ENCODE measurements at places on chromosomes 2 and 18.

DNA sequence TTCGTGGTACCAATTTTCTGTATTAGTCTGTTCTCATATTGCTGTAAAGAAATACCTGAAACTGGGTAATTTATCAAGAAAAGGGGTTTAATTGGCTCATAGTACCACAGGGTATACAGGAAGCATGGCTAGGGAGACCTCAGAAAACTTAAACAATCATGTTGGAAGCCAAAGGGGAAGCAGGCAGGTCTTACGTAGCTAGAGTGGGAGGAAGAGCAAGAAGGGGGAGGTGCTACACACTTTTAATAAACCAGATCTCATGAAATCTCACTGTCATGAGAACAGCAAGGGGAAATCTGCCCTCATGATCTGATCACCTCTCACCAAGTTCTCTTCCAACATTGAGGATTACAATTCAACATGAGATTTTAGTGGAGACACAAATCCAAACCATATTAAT, 226.8 kb upstream of the TPO start:
- no peak for DNase-seq

GRCh38 chr2:104473546-104473945, 380.4 kb upstream of the POU3F3 start:
- DNase-seq: no peak

- peak; percentile 22 for DNase-seq
Measured at GRCh38 chr18:23126376-23127056, 8.8 kb upstream of the CABLES1 start.

- no peak for DNase-seq
Measured at GRCh38 chr18:73945130-73945792, 202.4 kb downstream of the FBXO15 start.

DNA sequence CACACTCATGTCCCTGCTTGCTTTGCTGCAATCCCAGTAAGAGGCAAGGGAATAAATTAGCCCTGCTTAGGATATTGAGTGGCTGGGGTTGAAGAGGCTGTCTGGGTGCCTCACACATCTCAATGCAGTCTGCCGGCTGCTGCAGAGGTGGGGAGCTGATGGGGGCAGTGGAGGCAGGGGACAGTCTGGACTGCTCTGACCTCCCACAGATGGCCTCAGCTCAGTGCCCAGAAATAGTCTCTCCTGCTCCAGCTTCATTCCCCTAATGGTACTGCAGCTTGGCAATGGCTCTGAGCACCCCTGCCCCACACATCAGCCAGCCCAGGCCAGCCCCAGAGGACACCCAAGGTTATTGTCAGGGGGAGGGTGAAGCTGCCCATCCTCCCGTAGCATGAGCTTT, 21.5 kb upstream of the TNS1 start:
- no peak for DNase-seq

DNA sequence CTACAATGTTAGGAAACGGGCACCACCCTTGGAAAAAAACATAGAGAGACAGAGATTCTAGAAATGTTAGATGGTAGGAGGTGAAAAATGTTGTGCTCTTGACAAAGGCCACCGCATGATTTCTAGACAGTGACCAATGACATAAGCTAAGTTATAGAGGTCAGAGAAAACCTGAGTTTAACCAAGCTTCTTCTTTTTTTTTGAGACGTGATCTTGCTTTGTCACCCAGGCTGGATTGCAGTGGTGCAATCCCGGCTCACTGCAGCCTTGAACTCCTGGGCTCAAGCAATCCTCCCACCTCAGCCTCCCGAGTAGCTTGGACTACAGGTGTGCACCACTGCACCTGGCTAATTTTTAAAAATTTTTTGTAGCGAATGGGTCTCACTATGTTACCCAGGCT, 13.0 kb downstream of the FER1L5 start:
- DNase-seq: no peak

DNA sequence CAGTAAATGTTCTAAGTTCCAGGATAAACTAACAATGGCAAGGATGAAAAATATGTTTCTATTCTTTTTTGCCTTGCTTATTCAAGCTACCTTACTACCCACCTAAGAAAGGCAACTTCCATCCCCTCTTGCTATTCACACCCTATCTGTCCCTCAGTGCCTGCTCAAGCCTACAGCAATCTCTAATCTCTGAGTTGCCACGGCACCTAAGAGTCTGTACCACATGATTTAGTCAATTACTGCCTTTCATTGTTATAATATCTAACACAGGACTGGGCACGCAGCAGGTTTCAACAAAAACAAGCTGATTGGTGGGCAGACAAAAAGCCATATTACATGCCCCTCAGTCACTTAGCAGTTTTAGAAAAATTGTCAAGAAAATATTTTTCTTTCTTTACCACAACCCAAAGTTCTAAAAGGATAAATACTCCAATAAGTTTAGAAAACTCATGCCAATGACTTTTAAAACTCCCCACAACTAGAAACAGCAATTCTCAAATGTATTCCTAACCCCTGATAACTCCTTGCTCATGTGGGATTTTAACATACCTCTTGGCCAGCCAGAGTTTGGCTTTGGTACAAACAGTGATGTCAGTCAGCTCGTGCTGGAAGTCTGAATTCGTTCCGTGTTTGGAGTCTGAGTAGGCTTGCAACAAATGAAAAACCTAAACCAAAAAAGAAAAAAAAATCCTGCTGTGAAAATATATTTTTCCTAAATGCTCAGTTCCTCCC, 117.3 kb upstream of the ZFP36L2 start:
- DNase-seq: no peak

DNA sequence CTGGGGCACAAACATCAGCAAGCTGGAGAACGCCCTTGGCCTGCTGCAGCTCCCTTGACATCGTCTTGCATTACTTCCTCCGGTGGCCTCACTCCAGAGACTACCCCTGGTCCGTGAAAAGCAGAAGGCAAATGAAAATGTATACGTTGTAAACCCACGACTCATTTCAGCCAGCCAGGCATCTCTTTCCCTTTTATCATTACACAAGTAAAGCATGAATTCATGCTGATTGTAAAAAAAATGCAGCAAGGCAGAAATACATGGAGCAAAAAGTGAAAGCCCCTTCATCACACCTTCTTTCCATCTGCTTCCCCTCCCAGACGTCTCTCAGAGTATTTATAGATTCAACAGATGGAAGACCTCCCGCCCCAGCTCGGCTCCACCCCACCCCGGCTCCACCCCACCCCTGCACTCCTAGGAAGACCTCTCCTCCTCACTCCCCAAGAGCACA, 41.6 kb upstream of the RALBP1 start:
- DNase-seq: no peak

- DNase-seq: no peak
Measured at GRCh38 chr2:20212459-20212870, 12.5 kb downstream of the SDC1 start.

DNA sequence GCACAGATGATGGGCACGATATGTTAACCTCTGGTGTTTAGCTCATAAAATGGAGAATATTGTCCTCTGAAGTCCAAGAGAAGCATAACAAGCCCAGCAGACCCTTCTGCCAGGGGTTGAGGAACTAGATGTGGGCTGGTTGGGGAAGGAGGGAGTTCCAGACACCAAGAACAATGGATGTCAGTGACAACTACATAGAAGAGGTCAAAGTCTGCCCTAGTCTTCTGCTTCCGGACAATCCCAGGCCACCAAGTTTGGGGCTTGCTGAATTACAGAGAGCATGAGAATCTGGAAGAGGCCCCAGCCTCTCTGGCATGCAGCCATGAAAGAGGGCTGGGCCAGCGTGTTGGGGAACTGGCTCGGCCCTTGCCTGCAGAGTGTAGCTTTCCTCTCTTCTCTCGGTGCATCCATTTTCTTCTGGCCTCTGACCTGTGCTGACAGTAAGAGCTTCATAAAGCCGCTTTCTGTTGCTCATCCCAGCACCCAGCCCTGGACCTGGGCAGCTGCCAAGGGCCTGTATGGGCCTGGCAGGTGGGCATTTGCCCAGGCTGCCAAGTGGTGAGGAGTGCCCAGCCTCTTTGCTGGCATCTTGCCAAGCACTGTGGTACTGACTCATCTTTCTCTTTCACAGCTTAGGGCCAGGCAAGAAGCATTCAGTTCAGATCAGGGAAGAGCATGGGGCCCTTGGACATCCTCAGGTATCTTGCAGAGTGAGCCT, 14.6 kb upstream of the LAPTM4A start:
- peak; percentile 99 for DNase-seq

DNA sequence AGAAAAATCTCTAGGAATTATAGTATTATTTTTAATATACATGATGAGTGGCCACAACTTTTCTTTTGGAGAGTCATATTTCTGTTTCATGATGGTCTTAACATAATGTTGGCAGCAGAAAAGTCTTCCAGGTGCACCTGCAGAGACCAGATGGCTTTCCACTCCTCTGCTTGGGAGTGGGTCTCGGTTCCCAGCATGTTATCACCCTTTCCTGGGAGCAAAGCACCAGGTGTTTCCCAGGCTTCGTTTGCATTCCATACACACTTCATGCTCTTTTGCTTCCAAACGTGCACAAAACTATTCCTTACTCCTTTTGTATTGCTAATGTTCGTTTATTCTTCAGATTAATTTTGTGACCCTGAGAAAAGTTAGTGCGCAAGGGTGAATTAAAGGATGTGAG, 305.2 kb downstream of the CDH2 start:
- peak; percentile 57 for DNase-seq

GRCh38 chr2:37585295-37585908, 86.0 kb downstream of the CDC42EP3 start:
- peak; percentile 32 for DNase-seq

- DNase-seq: peak; percentile 6
Measured at GRCh38 chr2:203578759-203579643, 43.9 kb upstream of the RAPH1 start.

GRCh38 chr18:394987-395362, 105.5 kb downstream of the COLEC12 start:
- DNase-seq: peak; percentile 79

- DNase-seq: peak; percentile 90
Measured at GRCh38 chr18:34978953-34979608, 62.1 kb upstream of the MAPRE2 start.

- DNase-seq: no peak
Measured at GRCh38 chr2:85743304-85743978, 10.3 kb upstream of the ATOH8 start.

GRCh38 chr2:85462322-85462721, 43.8 kb downstream of the SH2D6 start:
- no peak for DNase-seq

GRCh38 chr2:74205596-74205995, 7.2 kb downstream of the MTHFD2 start:
- DNase-seq: no peak

DNA sequence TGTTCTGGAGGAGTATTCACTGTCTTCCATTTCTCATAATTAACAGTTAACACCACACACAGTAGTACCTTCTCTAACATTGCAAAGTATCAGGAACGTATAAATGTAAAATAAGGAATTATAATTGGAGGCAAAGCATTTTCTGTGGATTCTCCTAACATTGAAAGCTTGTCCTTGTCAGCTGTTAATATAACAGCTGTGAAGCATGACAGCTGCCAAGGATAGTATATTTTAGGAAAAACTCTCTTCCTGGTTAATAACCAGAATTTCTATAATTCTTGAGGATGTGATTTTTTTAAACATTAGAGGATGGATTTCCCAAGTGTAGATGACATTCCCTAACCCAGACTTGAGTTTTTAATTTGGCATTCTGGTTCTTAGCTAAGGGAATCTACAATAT, 110.3 kb downstream of the EPC2 start:
- DNase-seq: no peak

DNA sequence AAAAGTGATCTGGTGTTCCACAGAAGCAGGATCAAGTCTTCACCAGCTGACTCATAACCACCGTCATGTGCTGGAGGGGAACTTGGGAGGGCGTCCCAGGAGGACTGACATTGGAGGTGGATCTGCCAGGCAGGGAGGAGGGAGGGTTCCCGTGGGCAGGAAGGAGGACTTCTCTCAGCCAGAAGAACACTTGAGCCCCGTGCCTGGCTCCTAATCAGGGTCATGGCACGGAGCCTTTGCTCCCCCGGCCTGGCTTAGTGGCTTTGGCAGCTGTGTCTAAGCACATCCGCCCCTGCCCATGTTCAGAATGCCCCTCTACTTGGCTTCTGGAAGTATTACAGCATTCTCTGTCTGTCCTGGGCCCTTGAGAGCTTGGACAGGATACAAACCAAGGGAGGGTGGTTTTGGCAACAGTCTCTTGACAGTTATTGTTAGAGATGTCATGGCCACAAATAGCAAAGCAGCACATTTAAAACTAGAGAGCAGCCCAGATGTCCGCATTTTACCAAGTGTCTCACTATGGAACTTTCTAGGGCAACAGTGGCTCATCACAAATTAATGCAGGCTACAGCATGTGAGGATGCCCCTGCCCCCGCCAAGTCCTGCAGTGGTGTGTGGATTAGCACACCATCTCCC, 11.5 kb downstream of the PPP1R7 start:
- no peak for DNase-seq

GRCh38 chr2:8036366-8036765, 645.5 kb upstream of the ID2 start:
- DNase-seq: no peak

- DNase-seq: no peak
Measured at GRCh38 chr2:30984148-30984547, 154.1 kb downstream of the GALNT14 start.

GRCh38 chr2:5991305-5991968, 299.3 kb downstream of the SOX11 start:
- DNase-seq: no peak

- no peak for DNase-seq
Measured at GRCh38 chr2:105690566-105690965, 54.1 kb upstream of the NCK2 start.

DNA sequence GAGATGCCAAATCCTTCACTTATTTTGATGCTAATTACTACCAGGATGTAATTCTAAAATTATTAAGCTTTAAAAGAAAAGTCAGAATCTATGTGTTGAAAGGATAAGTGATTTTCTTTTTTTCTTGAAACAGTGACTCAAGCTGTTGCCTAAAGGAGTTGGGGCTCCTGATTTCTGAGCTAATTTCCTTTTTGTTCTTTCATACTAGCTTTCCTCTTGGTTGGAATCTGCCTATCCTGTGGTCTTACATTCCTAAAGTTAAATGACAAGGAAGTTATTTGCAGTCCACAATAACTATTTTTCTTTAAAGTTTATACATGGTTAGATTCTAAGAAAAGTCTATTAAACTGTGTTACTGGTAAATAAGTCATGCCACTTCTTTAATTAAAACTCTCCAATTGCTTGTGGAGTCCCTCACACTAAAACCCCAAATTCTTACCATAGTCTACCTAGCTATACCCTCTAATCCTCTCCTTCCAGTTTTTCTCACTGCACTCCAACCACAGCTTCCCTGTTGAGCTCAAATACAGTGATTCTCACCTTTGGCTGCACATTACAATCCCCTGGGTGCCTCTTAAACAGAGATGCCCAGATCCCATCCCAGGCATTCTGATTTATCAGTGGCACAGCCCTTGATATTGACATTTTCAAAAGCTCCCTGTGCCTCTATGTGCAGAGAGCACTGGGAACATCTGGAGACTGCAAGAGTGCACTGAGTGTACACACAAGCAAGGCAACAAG, 63.3 kb upstream of the EFEMP1 start:
- no peak for DNase-seq
